NCI-H446 treated with DMSO at 0.1 percent for 48 hours (cell line): ENCODE measurements at places on chromosomes 12 and 14.
A peak's percentile ranks its signal among the peaks of the same experiment; 100 is the strongest.

DNA sequence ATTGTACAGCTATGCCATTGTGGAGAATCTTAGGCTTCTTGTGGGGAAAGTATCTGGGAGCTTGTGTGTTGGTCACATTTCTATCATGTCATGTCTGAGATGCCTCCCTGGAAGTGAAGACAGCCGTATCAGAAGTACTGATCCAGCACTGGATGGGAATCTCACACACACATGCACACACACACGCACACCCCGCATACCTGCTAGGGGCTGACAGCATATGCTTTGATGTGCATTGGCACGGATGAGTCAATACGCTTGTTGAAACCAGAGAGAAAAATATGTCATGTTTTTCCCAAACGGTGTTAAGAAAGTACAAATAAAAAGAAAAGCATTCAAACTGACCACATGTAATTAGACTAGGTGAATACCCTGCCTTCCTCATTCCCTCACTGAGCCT is 260.8 kb downstream of the KTN1 start:
- DNase-seq, result no peak

- DNase-seq, result no peak
These were observed 92.8 kb downstream of the PRMT8 start for GRCh38 chr12:3583656-3584334.

DNA sequence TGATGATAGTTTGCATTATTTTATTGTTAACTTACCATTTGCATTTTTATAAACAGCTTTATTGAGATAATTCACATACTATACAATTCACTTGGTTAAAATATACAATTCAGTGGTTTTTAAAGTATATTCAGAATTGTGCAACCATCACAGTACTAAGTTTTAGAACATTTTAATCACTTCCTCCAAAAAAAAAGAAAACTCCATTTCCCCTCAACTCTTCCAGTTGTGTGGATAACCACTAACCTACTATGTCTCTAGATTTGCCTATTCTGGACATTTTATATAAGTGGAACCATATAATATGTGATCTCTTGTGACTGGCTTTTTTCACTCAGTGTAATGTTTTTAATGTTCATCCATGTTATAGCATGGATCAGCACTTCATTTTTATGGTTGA is 41.3 kb downstream of the WNK1 start:
- DNase-seq, result no peak

- peak; percentile 6 for DNase-seq
These were observed 3.8 kb downstream of the BCDIN3D start for GRCh38 chr12:49838973-49839633.
